Central memory CD8-positive, alpha-beta T cell (primary cell): ENCODE measurements at places on chromosomes 1 and 21.

DNA sequence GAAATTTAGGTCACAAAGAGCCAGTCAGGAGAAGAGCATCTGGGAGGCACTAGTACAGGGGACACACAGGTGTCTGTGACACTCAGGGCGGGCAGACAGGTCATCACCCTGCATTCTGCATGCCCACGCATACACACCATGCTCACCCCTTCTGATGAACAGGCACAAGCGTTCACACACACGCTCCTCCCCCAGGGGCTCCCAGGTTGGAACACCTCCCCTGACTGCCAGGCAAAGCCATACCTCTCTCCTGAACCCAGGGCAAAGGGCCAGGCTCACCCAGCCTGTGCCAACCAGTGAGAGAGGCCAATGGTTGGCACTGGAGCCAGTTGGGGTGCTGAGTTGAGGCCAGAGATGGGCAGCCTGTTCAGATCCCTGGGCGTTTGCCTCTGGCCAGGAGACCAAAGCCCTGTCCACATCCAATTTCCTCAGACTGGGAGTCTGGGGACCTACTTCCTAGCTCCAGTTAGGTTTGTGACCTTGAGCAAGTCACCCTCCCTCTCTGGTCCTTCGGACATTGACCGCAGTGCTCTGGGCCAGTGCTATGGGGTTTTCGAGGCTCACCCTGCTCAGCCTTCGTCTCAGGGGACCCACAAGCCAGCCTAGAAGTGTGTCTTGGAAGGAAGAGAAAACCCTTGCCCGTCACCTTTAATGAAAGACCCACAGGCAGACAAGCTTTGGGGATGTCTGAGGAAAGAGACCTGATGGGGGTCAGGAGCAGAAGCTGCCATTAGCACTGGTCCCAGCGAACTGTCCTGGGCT lies 5.8 kb upstream of the LAD1 start:
- peaks cover 9% of the 10 kb centered on the region for H3K27me3 ChIP-seq
- H3K4me3 ChIP-seq = no peak overlapping the region
- H3K4me1 ChIP-seq = peaks cover 5% of the 10 kb centered on the region
- peaks cover 3% of the 10 kb centered on the region for H3K36me3 ChIP-seq
- DNase-seq = no peak
- H3K27ac ChIP-seq = no peak overlapping the region

DNA sequence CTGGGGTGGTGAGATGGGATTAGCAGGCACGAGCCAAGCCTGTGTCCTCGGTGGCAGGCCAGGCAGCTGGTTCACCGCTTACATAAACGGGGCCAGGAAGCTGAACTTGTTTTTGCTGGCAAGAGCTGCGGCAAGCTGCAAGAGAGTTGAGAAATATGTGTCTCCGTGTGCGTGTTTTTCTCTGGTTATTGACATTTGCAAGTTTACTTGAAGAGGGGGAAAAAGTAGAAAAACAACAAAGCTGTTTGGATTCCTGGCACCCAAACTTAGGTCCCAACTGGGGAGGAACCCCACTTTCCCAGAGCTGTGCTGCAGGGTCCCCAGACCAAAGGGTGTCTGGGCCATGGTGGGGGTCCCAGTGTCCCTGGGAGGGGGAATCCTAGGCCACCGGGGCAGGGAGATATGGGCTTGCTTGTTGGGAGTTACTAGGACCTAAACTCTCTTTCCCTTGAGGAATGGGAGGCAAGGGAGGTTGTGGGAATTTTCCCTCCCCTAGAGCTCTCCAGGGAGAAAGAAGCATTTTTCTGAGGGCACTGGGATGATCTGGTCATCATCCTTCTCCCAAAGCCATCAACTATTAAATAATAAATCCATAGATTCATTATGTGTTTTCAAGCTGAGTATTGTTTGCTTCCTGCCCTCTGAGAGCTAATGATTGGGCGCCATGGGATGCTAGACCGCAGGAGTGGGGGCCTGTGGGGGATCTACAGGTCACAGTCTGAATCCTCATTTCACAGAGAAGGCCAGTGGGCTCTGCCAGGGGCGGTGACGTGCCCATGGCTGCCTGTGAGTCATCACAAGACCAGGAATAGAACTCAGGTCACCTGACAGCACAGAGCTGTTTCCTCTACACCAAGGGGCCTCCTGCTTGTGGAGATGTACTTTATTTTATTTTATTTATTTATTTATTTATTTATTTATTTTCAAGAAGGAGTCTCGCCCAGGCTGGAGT lies 14.8 kb downstream of the IL6R start:
- H3K4me1 ChIP-seq = peaks cover 21% of the 10 kb centered on the region
- no peaks in the 10 kb centered on the region for H3K27me3 ChIP-seq
- peak overlapping the region; percentile 8 for H3K27ac ChIP-seq

DNA sequence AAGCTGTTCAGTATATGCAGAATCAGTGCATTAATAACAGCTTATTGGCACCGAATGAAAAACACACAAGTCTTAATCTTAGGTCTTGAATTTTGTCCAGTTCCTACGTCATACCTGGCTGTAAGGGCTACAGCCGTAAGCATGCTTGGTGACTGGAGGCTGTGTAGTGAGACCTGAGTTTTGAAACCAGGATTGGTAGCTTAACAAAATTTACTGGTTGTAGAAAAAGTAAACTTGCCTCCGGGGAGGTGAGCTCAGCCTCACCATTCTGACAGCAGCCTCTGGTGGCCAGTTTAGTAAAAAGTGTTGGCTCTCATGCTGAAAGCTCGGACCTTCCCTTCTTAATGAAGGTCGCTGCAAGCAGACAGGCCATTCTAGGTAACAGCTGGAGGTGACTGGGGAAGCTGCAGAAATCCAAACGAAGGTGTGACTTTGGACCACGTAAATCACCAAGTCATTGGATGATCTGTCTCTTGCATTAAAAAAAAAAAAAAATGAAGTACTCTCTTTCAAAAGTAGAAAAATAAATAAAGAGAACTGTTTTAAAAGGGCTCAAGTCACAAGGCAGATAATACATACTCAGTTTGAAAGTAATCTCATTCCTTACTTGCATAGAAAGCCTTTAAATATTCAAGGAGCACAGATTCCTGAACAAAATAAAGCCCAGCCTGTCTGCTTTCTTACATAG lies 48.9 kb downstream of the HLCS start:
- no peak overlapping the region for H3K4me3 ChIP-seq
- H3K36me3 ChIP-seq = peaks cover 7% of the 10 kb centered on the region
- peaks cover 8% of the 10 kb centered on the region for H3K4me1 ChIP-seq
- DNase-seq = no peak
- no peaks in the 10 kb centered on the region for H3K27me3 ChIP-seq

- no peaks in the 10 kb centered on the region for H3K4me1 ChIP-seq
- H3K27ac ChIP-seq = no peak overlapping the region
- no peaks in the 10 kb centered on the region for H3K27me3 ChIP-seq
- peaks cover 2% of the 10 kb centered on the region for H3K36me3 ChIP-seq
These were observed 2.5 kb downstream of the ADCY10 start for GRCh38 chr1:167911413-167911812.

GRCh38 chr1:150259758-150260669 lies 2.4 kb downstream of the CA14 start:
- peaks cover 5% of the 10 kb centered on the region for H3K36me3 ChIP-seq
- peaks cover 21% of the 10 kb centered on the region for H3K4me1 ChIP-seq
- H3K4me3 ChIP-seq = no peak overlapping the region
- H3K27ac ChIP-seq = no peak overlapping the region
